ENCODE measurements at places on chromosomes 3 and 15.
A peak's percentile ranks its signal among the peaks of the same experiment; 100 is the strongest.

DNA sequence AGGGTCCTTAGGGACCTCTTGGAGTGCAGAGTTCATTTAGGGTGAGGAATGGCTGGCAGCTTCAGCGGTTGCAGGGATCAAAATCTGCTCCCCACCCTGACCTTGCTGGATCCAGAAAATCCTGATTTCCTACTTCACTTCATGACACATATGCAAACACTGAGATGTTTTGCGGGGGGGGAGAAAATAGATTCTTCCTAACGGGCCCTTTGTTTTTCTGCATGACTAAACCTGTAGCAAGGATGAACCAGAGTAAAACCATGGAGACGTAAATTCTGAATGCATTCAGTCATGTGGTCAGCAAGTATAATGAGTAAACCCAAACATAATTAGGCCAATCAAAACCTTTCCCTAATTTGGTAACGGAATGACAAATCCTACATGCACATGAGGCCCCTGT is 20.0 kb upstream of the RBP1 start:
- peak; percentile 60 for DNase-seq

GRCh38 chr3:71083726-71084131 is 499.8 kb downstream of the FOXP1 start:
- no peak for DNase-seq

GRCh38 chr3:72233571-72233970 is 448.6 kb upstream of the PROK2 start:
- no peak for DNase-seq

DNA sequence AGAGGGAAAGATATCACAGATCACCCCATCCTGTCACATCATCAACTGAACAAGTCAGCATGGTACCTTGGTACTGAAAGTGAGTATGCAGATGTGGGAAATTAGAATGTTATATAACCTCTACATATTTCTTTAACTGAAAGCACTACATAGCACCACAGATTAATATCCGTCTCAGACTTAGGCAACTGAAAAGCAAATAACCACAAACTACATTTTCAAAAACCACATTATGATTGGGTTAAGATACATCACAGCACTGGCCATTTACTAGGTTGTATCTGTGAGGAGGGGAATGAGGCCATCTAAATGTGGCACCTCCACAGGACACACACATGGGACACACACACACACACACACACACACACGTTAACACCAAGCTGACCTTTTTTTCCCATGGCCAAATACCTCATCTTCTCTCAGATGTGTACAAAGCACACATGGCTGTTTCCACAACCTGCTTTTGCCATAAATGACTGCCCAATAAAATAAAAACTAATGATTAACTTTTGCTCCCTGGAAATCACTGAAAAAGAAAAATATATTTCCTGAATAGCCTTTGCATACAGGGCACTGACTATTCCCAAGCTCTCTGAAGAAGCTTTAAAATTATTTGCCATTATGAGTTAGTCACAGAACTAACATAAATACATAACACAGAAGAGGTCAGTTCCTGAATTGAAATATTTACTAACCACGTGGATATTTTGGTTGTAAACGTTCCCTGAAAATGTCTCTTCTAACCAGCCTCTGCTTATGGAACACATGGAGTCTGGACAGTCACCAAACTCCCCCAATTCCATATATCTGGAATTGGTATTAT is 60.1 kb downstream of the SUMF1 start:
- no peak for DNase-seq

DNA sequence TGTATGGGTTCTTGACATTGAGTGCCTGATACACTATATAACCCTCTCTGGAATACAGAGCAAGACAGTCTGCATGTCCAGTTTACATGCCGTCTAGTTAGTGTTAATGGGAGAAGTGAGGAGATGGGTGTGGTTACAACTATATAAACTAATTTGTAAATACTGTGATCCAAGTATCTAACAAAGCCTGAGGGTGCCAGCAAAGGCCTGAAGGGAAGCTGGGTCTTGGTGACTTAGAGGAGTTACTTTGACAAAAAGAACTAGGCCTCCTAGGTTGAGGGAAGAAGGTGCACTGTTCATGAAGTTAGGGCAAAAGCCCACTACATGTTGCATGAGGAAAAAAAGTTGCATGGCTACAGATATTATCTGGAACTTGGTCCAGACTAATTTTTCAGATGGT is 2.3 kb downstream of the NSUN3 start:
- no peak for DNase-seq

DNA sequence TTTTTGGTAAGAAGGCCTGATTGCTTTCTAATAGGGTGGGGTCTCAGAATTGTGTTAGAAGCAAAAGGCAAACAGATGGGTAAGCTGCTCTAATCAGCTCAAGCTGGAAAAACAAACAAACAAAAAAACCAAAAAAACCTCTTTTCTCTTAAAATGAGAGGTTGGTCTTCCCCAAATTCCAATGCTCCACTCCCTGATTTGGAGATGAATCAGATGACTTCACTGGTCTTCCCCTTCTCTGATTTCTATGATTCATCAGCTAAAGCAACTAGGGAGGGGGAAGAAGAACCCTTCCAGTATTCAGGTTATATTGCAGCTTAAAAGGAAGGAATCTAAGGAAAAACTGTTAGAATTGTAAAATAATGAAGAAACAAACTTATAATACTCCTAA is 9.6 kb upstream of the ANXA2 start:
- DNase-seq, result no peak

GRCh38 chr15:55789066-55789660 is 46.2 kb upstream of the PRTG start:
- DNase-seq, result no peak

GRCh38 chr3:56342475-56342874 is 125.8 kb downstream of the ERC2 start:
- DNase-seq, result no peak

DNA sequence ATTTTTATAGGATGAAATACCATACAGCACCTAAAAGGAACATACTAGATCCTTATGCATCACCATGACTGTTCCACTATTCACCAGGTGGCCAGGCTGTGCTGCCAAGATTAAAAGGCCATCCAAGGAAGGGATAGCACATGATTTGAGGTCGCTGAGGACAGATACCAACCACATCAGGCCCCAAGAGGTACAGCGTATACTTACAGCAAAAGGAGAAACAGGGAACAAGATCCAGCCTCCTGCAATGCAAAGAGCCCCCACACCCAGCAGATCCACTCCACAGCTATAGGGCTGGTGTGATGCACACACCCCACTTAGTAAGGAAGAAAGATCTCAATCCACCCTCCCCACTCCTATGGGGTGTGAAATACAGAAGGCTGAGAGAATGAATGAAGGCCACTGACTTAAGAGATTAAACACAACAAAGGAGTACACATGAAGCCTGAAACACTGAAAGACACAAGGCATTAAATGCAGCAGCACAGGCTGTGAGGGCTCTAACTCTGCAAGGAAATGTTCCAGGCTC is 32.0 kb upstream of the ZNF445 start:
- no peak for DNase-seq

GRCh38 chr15:81516012-81516411 is 142.0 kb upstream of the TMC3 start:
- no peak for DNase-seq

DNA sequence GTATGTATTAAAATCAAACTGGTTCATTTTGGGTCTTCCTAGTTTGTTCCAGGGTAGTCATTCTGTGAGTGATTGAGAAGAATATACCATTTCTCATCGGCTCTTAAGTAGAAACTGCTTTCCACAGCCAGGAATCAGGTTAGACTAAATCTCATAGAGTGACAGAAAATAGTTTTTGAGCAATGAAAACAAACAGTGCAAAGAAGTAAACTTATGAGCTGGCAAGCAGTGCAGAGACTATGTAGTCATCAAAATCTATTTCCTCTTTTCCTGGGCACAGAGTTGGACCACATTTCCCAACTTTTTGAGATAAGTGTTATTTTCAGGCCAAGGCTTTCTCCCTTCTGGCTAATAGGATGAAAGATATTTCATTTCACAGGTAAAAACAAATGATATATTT is 66.5 kb downstream of the UBE3A start:
- DNase-seq, result no peak

- no peak for DNase-seq
Observed at GRCh38 chr3:73271-73670, 123.3 kb upstream of the CHL1 start.

DNA sequence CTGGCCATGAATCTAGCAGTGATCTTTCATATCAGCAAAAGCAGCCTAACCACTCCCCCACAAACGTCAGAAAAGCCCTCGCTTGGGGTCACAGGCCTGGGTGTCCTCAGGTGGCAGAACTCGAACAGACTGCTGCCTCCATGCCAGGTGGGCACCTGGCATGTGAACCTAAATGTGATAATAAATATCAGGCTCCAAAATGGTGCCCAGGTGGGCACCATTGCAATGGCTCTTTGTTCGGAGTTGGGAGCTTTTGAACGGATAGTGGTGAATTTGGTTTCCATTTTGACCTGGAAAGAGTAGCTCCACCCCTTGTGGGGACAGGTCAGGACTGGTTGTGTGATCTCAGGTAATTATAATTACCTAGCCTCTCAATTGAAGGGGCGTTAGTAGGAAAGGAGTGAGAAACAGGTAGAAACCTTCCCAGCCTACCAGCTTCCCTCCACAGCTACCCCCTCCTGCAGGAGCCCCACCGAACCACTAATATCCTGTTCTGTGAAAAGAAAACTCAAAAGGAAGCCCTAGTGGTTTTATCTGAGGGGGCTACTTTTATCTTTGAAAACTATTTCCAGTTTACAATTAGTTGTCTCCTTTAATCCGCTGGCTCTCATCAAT is 18.1 kb downstream of the MYO1E start:
- no peak for DNase-seq

DNA sequence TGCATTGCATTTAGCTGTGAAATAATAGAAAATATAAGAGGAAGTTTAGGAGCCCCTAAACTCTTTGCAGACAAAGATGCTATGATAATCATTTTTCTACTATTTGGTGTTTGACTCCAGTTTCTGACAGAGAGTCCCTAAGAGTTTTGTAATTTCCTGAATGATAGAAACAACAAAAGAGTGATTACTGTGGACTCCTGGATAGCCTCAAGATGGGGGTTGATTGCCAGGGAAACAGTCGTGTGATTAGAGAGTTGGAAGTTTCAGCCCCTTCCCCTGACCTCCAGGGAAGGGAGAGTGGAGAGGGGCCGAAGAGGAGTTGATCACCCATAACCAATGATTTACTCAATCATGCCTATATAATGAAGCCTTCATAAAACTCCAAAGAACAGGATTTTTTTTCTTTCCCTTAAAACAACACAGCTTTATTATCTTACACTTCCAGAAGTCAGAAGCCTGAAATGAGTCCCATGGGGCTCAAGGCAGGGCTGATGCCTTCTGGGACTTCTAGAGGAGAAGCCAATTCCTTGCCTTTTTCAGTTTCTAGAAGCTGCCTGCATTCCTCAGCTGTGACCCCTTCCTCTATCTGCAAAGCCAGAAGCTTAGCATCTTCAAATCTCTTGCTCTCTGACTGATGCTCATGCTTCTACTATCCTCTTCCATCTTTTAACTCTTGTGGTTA is 292.3 kb upstream of the ZPLD1 start:
- DNase-seq, result no peak

GRCh38 chr3:110804856-110805255 is 266.8 kb upstream of the NECTIN3 start:
- DNase-seq, result no peak

DNA sequence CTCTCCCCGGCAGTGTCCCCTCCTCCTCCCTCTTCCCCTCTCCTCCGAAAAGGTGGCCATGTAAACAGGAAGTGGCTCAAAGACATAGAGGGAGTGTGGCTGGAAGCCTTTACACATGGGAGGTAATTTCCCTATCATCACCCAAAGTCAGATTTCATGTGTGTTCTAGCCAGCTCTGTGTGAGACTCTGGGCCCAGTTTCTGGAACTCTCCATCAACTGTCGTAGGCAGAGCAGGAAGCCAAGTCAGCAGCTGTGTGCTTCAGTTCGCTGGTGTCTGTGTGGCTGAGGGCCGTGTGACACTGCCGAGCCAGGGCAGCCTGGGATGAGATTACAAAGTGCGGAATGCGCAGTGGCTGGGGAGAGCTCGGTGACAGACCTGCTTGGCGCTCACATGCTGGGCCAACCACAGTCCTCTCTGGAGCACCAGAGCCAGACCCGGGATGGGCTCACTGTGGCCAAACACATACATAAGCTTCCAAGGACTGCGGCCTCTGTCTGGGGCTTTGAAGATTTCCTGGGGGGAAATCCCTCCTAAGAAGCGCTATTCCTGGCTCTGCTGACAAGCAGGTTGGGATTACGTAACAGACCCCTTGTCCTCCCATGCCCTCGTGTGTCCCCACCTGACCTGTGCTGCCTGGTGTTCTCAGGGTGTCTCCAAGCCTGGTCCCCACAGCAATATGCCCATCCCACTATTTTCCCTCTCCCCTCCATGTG is 50.7 kb downstream of the UMPS start:
- peak; percentile 72 for DNase-seq

DNA sequence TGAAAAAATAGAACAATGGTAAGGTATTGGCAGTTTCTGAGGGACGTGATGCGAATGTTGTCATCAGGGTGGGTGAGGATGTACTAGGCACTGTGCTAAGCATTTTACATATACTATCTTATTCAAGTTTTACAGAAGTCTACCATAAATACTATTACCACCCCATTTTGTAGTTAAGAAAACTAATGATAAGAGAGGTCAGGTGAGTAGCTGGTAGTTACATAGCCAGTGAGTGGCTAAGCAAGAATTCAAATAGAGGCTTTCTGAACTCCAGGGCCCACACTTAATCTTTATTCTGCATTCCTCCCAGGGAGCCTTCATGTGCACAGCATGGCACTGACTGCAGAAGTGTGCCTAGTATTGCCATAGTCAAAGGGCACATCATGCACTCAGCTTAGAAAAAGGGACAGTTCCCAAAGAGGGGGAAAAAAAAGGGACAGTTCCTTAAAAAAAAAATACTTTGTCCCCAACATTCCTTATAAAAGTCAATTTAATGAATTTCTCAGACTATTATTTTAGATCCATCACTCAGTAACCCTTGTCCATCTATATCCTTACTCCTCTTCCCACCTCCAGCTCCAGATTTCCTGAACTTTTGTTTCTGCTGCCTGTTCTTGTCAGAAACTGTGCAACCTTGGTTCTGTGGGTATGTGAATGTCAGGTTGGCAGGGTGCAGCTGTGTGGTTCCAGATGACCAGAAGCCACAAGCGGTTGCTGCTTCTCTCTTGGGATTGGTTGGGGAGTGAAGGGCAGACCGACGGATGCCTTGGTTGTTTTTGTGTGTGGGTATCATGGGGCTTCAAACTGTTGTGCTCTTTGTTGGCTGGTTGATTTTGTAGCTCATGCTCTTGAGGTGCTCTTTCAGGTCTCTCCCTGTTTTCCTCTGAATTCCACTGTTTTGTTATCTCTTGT is 8.3 kb downstream of the MAPKBP1 start:
- DNase-seq, result no peak
